WTC11 (cell line): ENCODE measurements at places on chromosomes 1 and 21. TPM values are rescaled to one million over a fixed set of nuclear protein-coding genes. Genes with fewer than 3 reads are reported as not detected.

The SAMD13 gene
- 1.8 to 2.9 TPM (median 2.3 TPM) in 3 replicates for total RNA-seq

The CFAP141 gene
- not detected in 3 replicates for total RNA-seq

The XCL2 gene
- total RNA-seq: not detected in 3 replicates

The DAB1 gene
- 10.7 to 12.3 TPM (median 12.1 TPM) in 3 replicates for total RNA-seq

The PAPPA2 gene
- 0.27 to 0.74 TPM (median 0.60 TPM) in 3 replicates for total RNA-seq

The GJA8 gene
- total RNA-seq: not detected in 3 replicates

The FMN2 gene
- total RNA-seq: 1.5 to 2.1 TPM (median 1.8 TPM) in 3 replicates

The KRTAP22-2 gene
- total RNA-seq: not detected in 3 replicates

The FAF1 gene
- total RNA-seq: 50.4 to 53.5 TPM (median 53.5 TPM) in 3 replicates

The FLG2 gene
- not detected in 3 replicates for total RNA-seq

The SARS1 gene
- total RNA-seq: 126 to 149 TPM (median 129 TPM) in 3 replicates

The CCDC17 gene
- 2.1 to 3.5 TPM (median 2.4 TPM) in 3 replicates for total RNA-seq

The TAS1R3 gene
- total RNA-seq: 0.18 to 0.22 TPM (median 0.21 TPM) in 3 replicates

The NRDC gene
- total RNA-seq: 172 to 201 TPM (median 179 TPM) in 3 replicates

The FAM110D gene
- total RNA-seq: 0.37 to 0.55 TPM (median 0.53 TPM) in 3 replicates

The TMEM52 gene
- total RNA-seq: 15.0 to 21.9 TPM (median 20.0 TPM) in 3 replicates

The E2F2 gene
- total RNA-seq: 4.9 to 5.6 TPM (median 5.4 TPM) in 3 replicates
